Smooth muscle cell of the coronary artery (primary cell): ENCODE measurements at places on chromosomes 7 and 10. TPM values are rescaled to one million over a fixed set of nuclear protein-coding genes. Genes with fewer than 3 reads are reported as not detected.

PDE6C gene
- not detected in 2 replicates for total RNA-seq

PON3 gene
- total RNA-seq = not detected in 2 replicates

INSYN2A gene
- total RNA-seq = 0.15 and 0.23 TPM in 2 replicates

SGPL1 gene
- 30.4 and 55.8 TPM in 2 replicates for total RNA-seq

OR2A1 gene
- 0.08 and 0.12 TPM in 2 replicates for total RNA-seq

JMJD1C gene
- total RNA-seq = 27.1 and 36.2 TPM in 2 replicates

PLCE1 gene
- total RNA-seq = 1.3 and 2.3 TPM in 2 replicates
